ENCODE measurements at places on chromosomes 7 and 10.
A peak's percentile ranks its signal among the peaks of the same experiment; 100 is the strongest.

- DNase-seq: no peak
Observed at GRCh38 chr10:94274142-94274787, 88.5 kb downstream of the NOC3L start.

GRCh38 chr10:93917821-93918220 is 24.0 kb downstream of the SLC35G1 start:
- DNase-seq: no peak

DNA sequence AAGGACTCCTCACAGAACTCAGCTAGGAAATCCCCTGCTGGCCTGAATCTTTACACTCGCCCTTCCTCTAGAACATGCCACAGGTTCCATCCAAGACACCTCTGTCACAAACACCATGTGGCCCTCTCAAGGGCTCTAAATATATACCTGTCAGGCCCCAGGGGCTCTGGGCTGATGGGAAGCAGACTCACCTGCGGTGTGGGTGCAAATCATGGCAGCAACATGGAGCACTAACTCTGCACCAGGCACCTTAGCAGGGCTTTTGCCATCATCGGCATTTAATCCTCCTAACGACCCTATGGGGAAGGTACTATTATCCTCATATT is 17.3 kb downstream of the SH3PXD2A start:
- no peak for DNase-seq

DNA sequence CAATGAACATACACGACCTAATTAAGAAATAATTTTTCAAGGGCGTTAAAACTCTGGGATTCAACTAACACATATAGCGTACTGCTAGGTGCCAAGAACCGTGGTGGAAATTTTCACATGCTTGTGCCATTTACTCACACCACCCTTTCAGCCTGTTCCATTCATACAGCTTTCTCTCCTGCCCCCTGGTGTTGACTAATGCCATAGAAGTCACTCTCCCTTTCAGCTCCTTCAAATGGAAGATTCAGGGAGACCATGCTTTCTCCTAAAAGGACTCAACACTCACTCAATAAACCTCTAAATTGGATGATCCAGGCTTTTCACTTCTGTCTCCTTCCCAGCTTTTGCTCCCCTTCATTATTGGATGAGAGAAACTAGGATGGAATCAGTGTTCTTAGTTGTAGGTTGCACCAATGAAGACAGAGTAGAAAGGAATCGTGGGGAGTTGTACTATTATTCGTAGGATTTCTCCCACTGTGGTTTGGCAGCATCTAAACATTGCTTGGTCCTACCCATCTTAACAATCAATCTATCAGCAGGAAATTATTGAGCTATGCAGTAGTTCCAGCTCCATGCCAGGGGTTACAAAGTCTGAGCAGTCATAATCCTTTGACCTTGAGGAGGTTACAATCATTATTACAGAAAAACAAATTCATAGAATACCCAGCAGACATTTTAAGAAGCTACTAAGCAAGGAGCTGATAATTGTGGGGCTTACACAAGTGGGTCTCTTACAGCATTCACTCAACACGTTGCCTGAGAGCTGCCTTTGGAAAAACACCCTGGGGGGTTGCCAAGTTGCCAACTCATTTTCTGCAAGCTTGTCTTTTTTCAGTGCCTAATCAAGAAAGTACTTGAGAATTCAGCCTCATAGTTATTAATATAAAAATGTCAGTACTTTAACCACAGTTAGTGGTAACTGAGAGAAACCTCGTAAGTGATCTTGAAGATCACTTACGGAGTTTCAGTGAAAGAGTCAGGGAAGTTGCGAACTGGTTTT is 2.8 kb upstream of the PPP1R3C start:
- DNase-seq: peak; percentile 9

- no peak for DNase-seq
Observed at GRCh38 chr7:142901426-142902259, 16.1 kb upstream of the TRPV6 start.

DNA sequence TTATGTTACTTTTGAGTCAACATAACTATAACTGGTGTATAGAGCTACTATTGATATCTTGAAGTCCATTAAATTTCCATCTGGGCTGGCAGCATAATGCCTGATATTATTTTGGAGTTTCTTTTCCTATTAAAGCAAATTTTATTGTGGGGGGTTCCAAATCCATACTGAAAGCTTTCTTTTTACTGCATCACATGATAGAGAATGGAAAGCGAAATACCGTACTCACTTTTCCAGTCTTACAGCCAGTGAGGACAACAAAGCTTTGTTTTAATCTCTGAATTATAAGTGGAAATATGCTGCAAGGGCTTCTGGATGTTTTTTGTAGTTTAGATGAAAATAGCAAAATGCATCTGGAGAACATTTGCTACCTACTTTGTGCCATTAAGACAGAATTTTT is 477.5 kb upstream of the SEMA3D start:
- no peak for DNase-seq

GRCh38 chr7:113161050-113161449 is 42.7 kb upstream of the SMIM30 start:
- DNase-seq: no peak

GRCh38 chr10:25820874-25821273 is 113.2 kb upstream of the MYO3A start:
- no peak for DNase-seq

GRCh38 chr7:28465697-28466096 is 53.4 kb downstream of the CREB5 start:
- DNase-seq: no peak

- no peak for DNase-seq
Observed at GRCh38 chr10:119737823-119738222, 12.0 kb downstream of the INPP5F start.

DNA sequence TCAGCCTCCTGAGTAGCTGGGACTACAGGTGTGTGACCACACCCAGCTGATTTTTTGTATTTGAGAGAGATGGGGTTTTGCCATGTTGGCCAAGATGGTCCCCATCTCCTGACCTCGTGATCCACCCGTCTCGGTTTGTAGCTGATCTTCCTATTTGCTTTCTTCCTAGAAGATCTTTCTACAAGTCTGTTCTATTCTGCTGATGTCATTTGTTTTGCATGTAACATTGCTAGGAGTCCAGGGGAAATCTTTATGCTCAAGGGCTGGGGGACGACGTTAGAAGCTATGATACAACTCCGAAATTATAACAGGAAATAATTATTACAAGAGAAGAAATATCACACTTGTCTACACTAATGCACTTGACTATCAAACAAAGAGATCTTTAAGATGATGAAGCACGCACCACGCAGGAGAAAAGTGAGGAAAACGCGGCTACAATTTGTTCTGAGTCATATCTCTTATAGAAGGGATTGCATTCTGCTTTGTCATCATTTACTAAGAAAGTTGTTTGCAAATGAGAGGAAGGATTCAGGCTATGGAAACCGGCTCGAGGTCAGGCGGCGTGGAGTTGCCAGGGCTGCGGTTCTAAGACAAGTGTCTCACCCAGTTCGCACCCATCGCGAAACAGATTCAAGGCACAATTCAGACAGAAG is 103.0 kb upstream of the CARD11 start:
- no peak for DNase-seq

DNA sequence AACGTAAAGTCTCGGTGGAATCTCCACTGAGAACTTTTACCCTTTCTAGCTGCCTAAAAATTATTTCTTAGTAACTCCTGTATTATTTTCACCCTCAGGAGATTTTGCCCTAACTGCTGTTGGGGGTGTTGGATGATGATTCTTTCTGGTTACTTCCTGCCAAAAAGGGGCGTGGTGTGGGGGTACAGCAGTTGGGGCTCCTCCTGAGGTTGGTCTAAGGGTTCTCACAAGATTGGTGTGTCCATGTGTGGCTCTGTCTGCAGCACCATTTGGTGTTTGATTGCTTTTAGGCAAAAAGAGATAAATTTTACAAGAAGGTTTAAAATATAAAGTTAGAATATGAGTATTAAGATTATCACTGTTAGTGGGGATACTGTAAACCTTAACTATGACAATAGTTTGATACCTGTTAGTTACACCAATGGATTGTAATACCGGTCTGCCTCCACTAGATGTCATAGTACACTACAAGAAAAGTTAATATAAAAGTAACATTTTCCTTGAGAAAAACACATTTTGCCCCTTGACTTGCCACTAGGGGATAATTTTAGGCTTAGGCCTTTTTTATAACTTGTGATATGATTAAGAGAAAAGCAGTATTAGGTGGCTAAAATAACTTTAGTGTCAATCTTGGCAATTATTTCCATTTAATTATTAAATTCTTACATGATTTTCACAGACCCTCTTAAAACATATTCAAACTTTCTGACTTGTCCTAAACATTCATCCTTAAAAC is 928.7 kb downstream of the IPMK start:
- DNase-seq: no peak

- DNase-seq: no peak
Observed at GRCh38 chr7:155864991-155865690, 52.9 kb upstream of the SHH start.

- DNase-seq: no peak
Observed at GRCh38 chr7:129032017-129032416, 22.9 kb downstream of the TNPO3 start.

Measured in activated CD4-positive, CD25-positive, alpha-beta regulatory T cell (primary cell).